ENCODE measurements at places on chromosomes 7 and 10. TPM values are rescaled to one million over a fixed set of nuclear protein-coding genes. Genes with fewer than 3 reads are reported as not detected.

ITGB8 gene
- total RNA-seq: 5.3 TPM

NXPH1 gene
- not detected for total RNA-seq

ZNF786 gene
- 11.5 TPM for total RNA-seq

LRRD1 gene
- total RNA-seq: not detected

ADARB2 gene
- total RNA-seq: 0.99 TPM

HIP1 gene
- total RNA-seq: 46.2 TPM

DNA sequence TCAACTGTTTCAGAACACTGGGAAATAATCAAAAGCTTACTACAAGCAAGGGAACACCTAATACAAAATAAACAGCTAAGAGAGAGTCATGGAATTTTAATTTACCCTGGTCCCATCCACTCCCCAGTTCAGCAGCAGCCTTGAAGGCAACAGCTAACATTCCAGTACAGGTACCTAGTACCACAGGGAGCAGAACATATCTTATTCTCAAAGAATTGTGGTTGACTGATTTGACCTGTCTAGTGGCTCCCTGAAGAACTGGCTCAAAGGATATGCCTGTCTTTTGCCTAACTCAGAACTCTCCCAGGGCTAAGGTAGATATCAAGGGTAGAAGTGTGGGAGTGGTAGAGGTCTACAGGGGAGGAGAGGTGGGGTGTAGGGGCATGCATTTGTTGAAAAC lies 32.3 kb downstream of the SMURF1 start:
- no peaks in the 10 kb centered on the region for H3K27me3 ChIP-seq
- no peak overlapping the region for H3K27ac ChIP-seq
- H3K4me1 ChIP-seq: peaks cover 18% of the 10 kb centered on the region

- H3K4me1 ChIP-seq: no peaks in the 10 kb centered on the region
- DNase-seq: peak; percentile 69
- no peak overlapping the region for H3K27ac ChIP-seq
- H3K27me3 ChIP-seq: no peaks in the 10 kb centered on the region
Measured at GRCh38 chr10:23994459-23995046, 214.4 kb upstream of the KIAA1217 start.

DNA sequence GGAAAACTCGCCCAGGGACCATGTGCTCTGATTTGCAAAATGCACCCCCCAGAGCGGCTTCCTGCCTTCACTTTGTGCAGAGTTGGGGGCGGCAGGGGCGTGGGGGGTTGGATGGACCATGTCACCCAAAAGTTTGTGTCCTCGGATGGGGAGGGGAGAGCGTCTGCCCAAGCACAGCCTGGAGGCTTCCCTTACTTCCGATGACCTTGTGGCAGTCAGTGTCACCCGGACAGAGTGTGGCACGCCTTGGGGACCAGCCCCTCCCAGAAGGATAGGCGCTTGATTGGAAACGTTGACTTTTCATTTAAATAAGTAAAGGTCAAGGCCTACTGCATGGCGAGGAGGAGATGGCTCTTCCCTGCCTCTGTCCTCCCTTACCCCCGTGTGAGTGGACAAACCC lies 71.6 kb downstream of the LHPP start:
- no peaks in the 10 kb centered on the region for H3K36me3 ChIP-seq
- no peak for DNase-seq
- H3K4me1 ChIP-seq: peaks cover 11% of the 10 kb centered on the region
- no peak overlapping the region for H3K27ac ChIP-seq

DNA sequence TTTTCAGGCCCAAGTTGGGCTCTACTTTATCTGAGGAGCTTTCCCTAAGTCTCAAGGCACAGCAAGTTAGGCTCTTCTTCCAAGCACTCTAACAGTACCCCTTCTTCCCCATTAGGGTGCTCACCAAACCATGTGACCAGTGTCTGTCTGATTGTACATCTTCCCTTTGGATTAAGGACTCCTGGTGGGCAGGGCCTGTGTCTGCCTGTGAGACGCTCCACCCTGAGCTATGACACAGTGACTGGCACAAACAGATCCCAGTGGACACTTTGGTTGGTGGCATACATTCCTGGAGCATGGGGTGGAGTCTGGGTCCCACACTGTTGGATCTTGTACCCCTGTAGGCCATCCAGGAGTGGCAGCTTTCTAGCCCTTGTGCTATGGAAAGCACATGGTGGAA lies 23.8 kb downstream of the PLPP4 start:
- H3K4me3 ChIP-seq: no peak overlapping the region
- H3K27me3 ChIP-seq: no peaks in the 10 kb centered on the region
- no peak for DNase-seq

DNA sequence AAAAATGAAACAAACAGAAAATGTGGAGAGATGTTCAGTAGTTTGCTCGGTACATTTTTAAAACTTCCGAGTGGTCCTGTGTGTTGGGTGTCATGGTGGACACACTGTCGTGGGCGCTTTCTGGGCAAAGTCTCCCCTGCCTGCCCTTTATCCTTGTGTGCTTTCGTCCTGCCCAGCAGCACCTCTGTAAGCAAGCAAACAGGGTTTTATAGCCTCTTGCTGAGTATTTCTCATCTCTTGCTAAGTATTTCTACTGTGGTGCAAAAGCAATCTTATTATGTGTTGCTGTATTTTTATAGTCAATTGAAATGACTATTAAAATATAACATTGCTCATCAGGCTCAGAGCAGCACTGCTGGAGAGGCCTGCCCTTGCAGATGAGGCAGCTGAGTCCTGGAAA lies 48.7 kb downstream of the DOCK1 start:
- no peak overlapping the region for H3K27ac ChIP-seq
- H3K27me3 ChIP-seq: no peaks in the 10 kb centered on the region

DNA sequence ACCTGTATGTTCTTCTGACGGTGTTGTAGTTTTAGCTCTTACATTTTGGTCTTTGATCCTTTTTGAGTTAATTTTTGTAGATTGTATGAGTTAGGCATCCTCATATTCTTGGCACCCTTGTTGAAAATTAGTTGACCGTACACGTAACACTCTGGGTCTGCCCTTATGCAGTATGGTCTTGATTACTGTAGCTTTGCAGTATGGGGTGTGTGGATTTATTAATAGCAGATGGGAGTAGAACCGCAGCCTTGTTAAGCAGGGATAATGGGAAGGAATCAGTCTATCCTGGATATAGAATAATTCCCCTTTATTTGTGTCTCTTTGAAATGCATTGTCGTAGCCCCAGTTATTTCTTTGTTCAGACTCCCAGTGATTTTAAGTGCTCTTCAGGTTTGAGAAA lies 95.5 kb downstream of the UBE3C start:
- H3K4me1 ChIP-seq: no peaks in the 10 kb centered on the region
- no peak overlapping the region for H3K4me3 ChIP-seq
- DNase-seq: no peak
- no peaks in the 10 kb centered on the region for H3K36me3 ChIP-seq
- no peaks in the 10 kb centered on the region for H3K27me3 ChIP-seq
- no peak overlapping the region for H3K27ac ChIP-seq

DNA sequence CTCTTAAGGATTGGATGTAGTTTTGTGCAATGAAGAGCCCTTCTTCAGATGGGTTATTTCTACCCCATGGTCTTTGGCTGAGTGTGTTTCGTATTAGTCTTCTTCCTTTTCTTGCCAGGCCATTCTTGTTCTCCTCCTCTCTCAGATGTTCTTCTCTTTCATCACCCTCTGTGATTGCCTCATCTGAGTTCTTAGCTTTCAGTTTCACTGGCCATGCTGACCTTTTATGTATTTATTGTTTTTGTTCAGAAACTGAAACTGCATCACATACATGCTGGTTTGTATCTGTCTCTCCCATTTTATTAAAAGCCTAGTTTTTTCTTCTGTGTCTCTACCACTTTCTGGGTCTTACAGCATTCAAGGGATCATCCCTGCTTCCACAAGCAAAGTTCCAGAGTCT lies 21.7 kb upstream of the PCGF5 start:
- no peak overlapping the region for H3K4me3 ChIP-seq
- DNase-seq: no peak
- H3K27me3 ChIP-seq: no peaks in the 10 kb centered on the region
- no peaks in the 10 kb centered on the region for H3K4me1 ChIP-seq
- H3K36me3 ChIP-seq: no peaks in the 10 kb centered on the region
- no peak overlapping the region for H3K27ac ChIP-seq

GRCh38 chr10:76961841-76962240 lies 675.8 kb downstream of the KCNMA1 start:
- H3K27ac ChIP-seq: no peak overlapping the region
- DNase-seq: no peak
- H3K27me3 ChIP-seq: no peaks in the 10 kb centered on the region
- no peaks in the 10 kb centered on the region for H3K4me1 ChIP-seq
- no peaks in the 10 kb centered on the region for H3K36me3 ChIP-seq
- no peak overlapping the region for H3K4me3 ChIP-seq

DNA sequence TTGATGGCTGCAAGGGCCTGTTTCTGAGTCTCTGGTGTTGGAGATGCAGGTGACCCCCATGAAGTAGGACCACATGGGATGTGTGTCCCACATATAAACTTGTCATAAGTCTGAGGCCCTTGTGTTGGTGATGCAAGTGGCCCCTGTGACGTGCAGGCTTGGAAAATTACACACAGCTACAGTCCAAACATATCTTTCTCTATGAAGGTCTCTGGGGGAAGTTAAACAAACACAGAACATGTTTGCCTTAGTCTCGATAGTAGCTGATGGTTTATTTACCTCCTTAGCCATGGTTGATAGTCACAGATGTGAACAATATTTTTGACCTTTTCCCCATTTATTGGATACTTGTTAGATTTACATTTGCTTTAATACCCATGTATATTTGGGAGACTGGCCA lies 64.7 kb downstream of the ADCY1 start:
- H3K27ac ChIP-seq: no peak overlapping the region
- no peak for DNase-seq
- no peak overlapping the region for H3K4me3 ChIP-seq

DNA sequence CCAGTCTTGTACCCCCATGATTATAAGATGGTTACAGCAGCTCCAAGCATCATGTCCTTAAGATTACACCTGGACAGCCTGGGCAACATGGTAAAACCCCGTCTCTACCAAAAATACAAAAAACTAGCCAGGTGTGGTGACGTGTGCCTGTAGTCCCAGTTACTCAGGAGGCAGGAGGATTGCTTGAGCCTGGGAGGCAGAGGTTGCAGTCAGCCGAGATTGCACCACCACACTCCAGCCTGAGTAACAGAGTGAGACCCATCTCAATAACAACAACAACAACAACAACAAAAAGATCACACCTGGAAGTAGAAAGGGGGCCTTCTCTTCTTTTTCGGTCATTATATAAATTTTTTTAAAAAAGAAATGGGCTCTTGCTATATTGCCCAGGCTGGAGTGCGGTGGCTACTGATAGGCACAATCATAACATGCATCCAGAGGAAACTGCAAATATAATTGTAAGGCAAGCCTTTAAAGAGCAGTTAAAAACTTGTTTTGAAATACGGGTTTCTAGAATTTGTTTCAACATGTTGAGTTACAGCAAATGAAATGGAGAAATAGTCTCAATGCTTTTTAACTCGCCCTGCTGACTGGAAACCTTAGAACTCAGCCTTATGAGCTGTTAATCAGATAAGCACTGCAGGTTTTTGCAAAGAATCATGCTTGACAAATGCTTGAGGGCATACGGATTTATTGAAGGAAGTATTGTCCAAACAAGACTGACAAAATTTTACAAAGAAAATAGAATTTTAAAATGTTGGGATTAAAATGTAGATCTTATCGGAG lies 4.7 kb upstream of the ENTPD7 start:
- H3K27ac ChIP-seq: no peak overlapping the region
- no peak overlapping the region for H3K4me3 ChIP-seq
- peaks cover 6% of the 10 kb centered on the region for H3K4me1 ChIP-seq
- DNase-seq: no peak

GRCh38 chr7:55573234-55573900 lies 1.1 kb upstream of the VOPP1 start:
- H3K27me3 ChIP-seq: peaks cover 24% of the 10 kb centered on the region
- no peaks in the 10 kb centered on the region for H3K36me3 ChIP-seq
- no peak for DNase-seq
- H3K4me3 ChIP-seq: peak overlapping the region; percentile 60

GRCh38 chr10:128781637-128782036 lies 655.4 kb upstream of the MKI67 start:
- H3K27me3 ChIP-seq: no peaks in the 10 kb centered on the region
- no peaks in the 10 kb centered on the region for H3K4me1 ChIP-seq
- DNase-seq: no peak
- no peaks in the 10 kb centered on the region for H3K36me3 ChIP-seq
- no peak overlapping the region for H3K27ac ChIP-seq

- DNase-seq: peak; percentile 71
- H3K27me3 ChIP-seq: no peaks in the 10 kb centered on the region
- peaks cover 17% of the 10 kb centered on the region for H3K4me1 ChIP-seq
- no peaks in the 10 kb centered on the region for H3K36me3 ChIP-seq
- H3K4me3 ChIP-seq: no peak overlapping the region
- H3K27ac ChIP-seq: peak overlapping the region; percentile 75
Measured at GRCh38 chr7:100247152-100247757, 27.5 kb downstream of the PVRIG start.

DNA sequence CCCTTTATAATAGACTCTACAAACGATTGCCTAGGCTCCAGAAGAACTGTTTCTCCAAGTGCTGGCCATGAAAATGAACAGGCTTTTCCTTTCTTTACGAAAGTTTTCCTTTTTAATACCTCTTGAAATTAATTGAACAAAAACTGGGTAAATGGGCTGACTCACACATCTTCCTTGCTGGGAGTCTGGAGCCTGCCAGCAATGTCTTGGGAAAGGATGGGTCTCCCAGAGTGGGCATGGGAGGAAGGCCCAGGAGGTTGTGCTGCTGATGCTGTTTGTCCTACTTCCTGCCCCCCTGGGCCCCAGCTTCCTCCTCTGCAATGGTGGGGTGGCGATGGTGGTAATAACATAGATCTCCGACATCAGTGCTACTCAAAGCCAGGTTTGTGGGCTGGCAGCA lies 174.1 kb downstream of the RPS24 start:
- no peaks in the 10 kb centered on the region for H3K27me3 ChIP-seq
- H3K27ac ChIP-seq: no peak overlapping the region
- H3K36me3 ChIP-seq: no peaks in the 10 kb centered on the region
- H3K4me1 ChIP-seq: peaks cover 4% of the 10 kb centered on the region
- DNase-seq: no peak

DNA sequence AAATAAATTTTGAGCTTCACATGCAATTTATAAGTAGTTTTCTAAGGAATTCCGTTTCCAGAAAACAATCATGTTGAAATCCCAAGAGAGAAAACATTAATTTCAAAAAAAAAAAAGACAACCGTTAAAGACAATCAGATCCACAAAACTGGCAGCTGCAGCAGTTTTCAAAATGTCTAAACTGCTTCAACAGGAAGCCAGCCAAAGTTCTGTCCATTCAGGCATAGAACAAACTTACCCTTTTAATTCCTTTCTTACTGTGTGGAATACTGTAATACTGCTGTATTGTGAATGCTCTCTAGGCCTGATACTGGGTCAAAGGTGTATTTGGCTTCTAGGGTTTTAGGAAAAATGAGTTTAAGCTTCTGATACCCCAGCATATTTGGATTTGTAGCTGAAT lies 31.6 kb downstream of the HOXA1 start:
- DNase-seq: no peak
- H3K4me1 ChIP-seq: no peaks in the 10 kb centered on the region
- peaks cover 10% of the 10 kb centered on the region for H3K27me3 ChIP-seq

- H3K27me3 ChIP-seq: no peaks in the 10 kb centered on the region
- no peak for DNase-seq
- no peaks in the 10 kb centered on the region for H3K36me3 ChIP-seq
Measured at GRCh38 chr7:49564379-49564714, 209.1 kb upstream of the VWC2 start.

GRCh38 chr7:153616711-153617325 lies 435.4 kb upstream of the DPP6 start:
- H3K27ac ChIP-seq: no peak overlapping the region
- no peak for DNase-seq

Measured in neural progenitor cell (in vitro differentiated cells).